ENCODE measurements at places on chromosomes 13 and 19.

DNA sequence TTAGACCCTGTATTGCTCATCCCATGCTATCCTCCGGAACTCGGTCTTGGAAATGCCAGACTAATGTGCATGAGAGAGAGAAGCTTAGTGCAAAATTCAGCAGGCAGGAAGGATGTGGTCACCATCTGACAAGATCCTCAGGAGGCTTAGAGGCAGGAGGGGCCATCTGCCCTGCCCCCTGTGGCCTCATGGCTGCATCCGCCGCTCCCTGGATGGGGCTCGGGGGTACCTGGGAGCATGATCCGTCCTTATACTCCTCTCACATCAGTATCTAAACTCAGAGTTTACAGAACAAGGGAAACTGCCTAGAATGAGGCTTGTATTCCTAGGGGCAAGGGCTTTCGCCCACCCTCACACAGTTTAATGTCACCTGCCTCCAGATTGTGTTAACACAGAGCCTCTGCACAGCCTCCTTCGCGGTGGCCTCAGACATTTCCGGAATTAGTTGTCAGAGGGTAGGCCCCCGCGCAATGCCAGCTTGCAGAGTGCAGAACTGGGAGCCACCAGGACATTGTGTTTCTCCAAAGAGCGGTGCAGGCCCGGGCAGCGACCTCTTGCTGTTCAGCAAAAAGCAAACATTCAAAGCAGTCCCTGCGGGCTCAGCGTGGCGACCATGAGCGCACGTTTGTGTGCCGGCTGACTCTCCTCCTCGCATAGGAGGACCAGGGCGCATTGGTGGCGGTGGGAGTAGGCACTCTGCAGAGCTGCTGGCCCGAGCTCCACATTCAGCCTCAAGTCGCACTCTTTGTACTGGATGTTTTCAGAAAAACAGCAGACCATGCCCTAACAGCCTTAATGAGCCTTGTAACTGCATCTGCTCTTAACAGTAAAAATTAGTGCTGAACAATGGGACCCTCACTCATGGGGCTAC is 39.1 kb downstream of the GPR12 start:
- peak; percentile 36 for DNase-seq

DNA sequence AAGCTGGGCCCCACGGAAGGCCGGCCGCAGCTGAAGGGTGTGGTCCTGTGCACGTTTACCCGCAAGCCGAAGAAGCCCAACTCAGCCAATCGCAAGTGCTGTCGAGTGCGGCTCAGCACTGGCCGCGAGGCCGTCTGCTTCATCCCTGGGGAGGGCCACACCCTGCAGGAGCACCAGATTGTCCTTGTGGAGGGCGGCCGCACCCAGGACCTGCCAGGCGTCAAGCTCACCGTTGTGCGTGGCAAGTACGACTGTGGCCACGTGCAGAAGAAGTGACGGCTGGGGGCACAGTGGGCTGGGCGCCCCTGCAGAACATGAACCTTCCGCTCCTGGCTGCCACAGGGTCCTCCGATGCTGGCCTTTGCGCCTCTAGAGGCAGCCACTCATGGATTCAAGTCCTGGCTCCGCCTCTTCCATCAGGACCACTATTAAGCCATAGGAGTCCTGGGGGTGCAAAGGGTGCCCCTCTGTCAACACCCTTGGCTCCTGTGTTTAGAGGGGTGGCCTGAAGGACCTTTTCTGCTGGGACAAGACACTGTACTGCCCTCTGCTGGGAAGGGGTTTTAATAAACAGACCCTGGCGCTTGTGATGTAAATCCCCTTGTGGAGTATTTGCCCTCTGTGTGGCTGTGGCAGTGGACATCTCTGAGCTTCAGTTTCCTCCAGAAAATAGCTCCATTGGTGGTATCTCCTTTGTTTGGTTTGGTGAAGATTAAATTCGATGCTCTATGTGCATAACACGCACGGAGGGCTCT is 1.9 kb downstream of the MRPS12 start:
- peak; percentile 36 for DNase-seq

DNA sequence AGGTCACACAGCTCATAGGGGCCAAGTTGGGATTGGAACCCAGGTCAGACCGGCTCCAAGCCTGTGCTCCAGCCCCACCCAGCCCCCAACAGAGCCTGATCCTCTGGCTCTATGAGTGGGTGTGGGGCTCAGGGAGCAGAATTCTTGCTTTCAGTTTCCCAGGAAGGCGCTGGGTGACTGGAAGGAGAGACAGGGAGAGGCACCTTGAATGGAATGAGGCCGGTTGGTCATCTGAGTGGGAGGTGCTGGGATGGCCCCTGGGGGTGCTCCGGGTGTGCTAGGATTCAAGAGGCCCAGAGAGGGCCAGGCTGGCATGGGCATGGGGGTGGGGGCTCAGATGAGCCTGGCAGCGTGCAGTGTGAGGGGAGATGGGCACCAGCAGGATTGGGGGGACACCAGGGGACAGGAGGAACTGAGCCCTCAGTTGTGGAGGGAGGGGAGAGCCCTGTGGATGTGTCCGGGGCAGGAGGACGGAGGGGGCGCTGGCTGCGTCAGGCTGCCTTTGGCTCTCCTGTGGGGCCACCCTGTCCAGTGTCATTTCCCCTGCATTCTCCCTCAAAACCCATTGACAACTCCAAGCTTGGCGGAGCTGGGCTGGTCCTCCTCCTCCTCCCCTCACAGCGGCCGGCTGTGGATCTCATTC is 31.2 kb upstream of the ANKRD10 start:
- no peak for DNase-seq

DNA sequence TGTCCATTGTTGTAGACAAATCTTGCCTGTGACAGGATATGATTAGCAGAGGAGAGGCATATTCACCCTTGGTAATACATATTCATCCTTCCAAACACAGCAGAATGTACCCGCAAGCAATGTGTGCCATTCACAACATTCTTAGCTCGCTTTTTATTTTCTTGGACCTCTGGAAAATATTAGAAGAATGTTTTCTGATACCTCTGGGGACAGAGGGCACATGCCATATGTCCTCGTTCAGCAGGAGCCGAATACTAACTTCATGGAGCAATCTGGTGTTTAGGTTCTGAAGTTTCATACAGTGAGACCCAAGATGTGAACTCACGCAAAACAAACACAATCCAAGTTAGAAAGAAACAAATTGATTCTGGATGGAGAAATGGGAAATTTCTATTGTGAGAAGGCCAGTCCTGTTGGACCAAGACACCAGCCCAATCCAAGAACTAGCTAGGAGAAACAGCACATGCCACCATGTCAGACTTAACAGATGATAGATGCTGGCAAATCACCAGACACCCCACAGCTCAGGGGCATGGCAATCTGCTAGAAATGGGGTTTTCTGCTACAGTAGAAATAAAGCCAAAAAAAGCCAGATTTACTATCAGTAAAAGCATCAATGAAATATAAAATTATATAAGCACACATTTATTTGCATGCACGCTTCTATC is 297.4 kb downstream of the DCLK1 start:
- no peak for DNase-seq

DNA sequence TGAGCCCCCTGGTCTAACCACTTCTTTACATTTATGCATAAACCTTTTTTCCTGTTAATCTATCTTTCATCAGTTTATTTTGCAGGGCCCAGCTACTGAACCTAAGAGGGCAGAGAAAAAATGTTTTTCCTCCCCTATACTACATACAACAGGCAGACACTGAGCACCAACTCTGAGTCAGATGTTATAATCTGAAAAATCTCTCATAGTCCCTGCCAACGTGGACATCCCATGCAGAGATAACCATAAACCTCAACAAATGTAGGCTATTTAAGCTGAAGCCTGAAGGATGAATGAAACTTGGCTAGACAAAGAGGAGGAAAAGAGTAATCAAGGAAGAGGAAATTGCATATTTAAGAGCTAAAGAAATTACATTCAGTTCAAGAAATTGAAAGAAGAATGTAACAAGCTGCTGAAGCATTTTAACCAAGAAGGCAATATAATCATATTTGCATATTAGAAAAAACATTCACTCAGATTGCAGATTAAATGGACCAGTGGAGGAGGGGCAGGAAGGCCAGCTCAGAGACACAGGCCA is 2.6 kb downstream of the NEK3 start:
- DNase-seq, result no peak

GRCh38 chr19:35845215-35846037 is 6.9 kb downstream of the NPHS1 start:
- DNase-seq, result no peak

DNA sequence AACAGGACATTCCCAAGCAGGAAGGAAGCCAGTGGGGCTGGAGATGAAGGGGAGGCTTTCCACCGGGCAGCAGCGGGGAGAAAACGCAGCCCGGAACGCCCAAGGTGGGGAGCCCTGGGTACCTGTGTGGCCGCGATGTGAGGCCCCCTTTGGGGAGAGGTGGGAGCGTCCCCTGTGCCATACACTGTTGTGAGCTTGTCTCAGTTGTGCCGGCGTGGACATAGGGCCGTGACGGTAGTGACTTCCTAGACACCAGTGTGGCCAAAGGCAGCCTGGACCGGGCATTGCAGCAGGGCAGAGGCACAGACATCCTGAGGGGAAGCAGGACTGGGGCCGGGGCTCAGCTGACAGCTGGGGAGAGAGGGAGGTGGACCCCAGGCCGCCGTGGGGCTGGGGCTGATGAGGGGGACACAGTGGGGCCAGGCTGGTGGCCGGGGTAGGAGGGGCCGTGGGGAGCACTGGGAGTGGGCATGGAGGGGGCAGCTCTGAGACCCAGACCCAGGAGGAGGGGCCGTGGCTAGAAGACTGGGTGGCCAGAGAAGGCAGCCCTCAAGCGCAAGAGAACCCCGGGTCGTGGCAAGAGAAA is 38.5 kb upstream of the TFDP1 start:
- no peak for DNase-seq

GRCh38 chr13:33182729-33183128 is 102.8 kb downstream of the STARD13 start:
- DNase-seq, result no peak

DNA sequence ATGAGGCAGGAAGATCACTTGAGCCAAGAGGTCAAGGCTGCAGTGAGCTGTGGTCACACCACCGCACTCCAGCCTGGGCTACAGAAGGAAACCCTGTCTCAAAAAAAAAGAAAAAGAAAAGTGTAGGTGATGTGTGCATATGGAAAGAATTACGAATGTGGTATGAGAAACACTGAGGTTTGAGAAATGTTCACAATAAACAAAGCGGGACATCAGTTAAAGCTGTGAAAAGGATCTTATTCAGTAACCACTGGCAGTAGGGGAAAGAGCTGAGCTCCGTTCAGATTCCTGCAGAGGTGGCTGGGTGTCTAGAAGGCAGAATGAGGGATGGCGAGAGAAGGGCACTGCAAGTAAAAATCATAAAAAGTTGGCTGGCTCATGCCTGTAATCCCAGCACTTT is 4.1 kb upstream of the IGSF23 start:
- DNase-seq, result no peak

DNA sequence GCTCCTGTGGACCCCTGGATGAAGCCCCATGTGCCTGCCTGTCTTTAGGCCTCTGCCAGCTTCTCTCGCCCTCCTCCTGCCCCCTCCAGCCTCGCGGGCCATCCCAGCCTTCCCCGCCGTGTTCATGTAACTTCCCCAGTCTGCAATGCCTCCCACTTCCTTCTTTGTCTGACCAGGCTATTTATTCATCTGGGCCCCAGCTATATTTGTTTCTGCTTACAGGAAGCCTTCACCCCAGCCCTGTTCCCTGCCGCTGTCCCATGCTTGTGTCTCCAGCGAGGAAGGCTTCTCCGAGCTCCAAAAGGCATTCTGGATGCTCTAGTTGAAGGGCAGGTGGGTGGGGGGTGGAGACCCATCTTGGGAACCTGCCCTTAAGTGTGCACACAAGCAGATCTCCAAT is 7.9 kb upstream of the C3 start:
- no peak for DNase-seq

DNA sequence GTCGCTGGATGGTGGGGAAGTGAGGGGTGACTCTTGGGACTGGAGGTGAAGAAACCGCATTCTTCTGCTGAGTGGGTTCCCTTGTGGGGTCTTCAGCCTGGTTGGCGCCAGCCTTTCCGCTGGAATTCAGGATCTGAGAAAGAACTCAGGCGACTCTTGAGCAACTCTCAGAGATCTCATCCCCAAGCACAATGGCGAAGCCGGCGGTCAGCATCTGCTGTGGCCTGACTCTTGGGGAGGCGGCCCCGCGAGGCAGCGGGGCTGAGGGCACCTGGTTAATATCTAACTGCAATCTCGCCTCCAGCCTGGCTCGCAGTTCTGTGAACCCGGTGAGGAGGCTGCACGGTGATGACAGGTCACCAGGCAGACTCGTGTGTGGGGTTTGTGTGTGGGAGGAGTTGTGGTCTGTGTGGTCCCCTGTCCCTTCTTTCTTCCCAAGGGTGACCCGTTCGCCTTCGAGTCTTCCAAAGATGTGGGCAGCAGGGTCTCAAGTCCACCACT is 883 bp downstream of the ZNF441 start:
- peak; percentile 26 for DNase-seq

GRCh38 chr19:8585894-8586750 is 8.9 kb upstream of the MYO1F start:
- peak; percentile 71 for DNase-seq

- no peak for DNase-seq
Observed at GRCh38 chr19:18718015-18718526, 34.6 kb downstream of the CRTC1 start.

GRCh38 chr13:80656512-80656904 is 315.6 kb upstream of the SPRY2 start:
- DNase-seq, result no peak

- no peak for DNase-seq
Observed at GRCh38 chr19:2720777-2721569, at the start of gene DIRAS1. Gene DIRAS1 (minus strand): TSS chr19:2721372. CDS start chr19:2717806, 3,566 bp downstream.

DNA sequence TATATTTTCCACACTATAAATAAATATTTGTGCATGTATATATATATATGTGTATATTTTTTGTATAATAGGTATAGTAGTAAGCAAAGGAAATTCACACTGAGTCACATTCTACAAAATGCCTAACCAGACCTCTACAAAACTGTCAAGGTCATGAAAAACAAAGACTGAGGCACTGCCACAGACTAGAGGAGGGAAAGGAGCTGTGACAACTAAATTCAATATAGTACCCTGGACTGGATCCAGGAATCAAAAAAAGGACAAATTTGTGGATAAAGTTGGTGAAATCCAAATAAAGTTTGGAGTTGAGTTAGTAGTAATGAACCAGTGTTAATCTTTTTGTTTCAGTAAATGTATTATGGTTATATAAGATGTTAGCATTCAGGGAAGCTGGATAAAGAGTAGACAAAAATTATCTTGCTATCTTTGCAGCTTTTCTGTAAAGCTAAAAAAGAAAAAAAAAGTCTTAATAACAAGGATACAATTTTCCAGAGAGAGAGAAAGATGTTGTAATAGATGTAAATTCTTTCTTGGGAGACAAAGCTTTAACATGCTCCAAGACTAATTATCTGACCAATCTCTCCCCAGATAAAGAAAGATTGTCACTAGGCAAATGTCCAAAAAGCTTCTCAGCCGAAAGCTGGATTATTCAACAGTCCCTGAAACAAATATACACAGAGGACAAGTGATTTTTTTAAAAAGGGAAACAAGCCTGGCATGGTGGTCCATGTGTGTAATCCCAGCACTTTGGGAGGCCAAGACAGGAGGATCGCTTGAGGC is 19.1 kb downstream of the SYDE1 start:
- no peak for DNase-seq

Data from CD4-positive, alpha-beta T cell treated with Interleukin-6 for 4 hours (primary cell).